Osteocyte (in vitro differentiated cells): ENCODE measurements at places on chromosomes 1 and 21. TPM values are rescaled to one million over a fixed set of nuclear protein-coding genes. Genes with fewer than 3 reads are reported as not detected.
A peak's percentile ranks its signal among the peaks of the same experiment; 100 is the strongest.

DNA sequence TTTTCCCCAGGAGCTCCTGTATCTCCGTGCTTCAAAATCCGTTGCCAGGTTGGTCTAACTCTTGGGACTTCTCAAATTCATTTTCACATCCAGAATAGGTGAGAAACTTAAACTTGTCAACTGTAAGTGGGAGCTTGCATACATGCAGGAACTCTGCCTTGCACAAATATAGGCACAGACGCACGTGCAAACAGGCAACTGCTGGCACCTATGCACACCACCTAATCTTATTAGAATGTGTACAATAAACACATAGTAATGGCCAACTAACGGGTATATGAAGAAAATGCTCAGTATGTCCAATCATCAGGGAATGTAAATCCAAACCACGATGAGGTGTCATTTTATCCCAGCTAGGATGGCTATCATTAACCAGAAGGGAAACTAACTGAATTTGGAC lies 22.6 kb upstream of the FCGR2A start:
- H3K4me3 ChIP-seq = no peak overlapping the region
- H3K27me3 ChIP-seq = peaks cover 6% of the 10 kb centered on the region
- DNase-seq = no peak
- no peaks in the 10 kb centered on the region for H3K4me1 ChIP-seq

GRCh38 chr1:9855186-9855585 lies 31.4 kb upstream of the CLSTN1 start:
- H3K36me3 ChIP-seq = peaks cover 15% of the 10 kb centered on the region
- DNase-seq = no peak
- peaks cover 30% of the 10 kb centered on the region for H3K4me1 ChIP-seq
- H3K27ac ChIP-seq = no peak overlapping the region
- no peaks in the 10 kb centered on the region for H3K27me3 ChIP-seq
- no peak overlapping the region for H3K4me3 ChIP-seq

- no peak overlapping the region for H3K4me3 ChIP-seq
- H3K36me3 ChIP-seq = no peaks in the 10 kb centered on the region
- no peaks in the 10 kb centered on the region for H3K4me1 ChIP-seq
- no peak for DNase-seq
These were observed 351.9 kb downstream of the S1PR1 start for GRCh38 chr1:101588677-101589076.

Gene CASQ2
- total RNA-seq = not detected in 2 replicates

- H3K4me1 ChIP-seq = peaks cover 15% of the 10 kb centered on the region
- H3K36me3 ChIP-seq = no peaks in the 10 kb centered on the region
- peaks cover 2% of the 10 kb centered on the region for H3K27me3 ChIP-seq
- H3K4me3 ChIP-seq = peak overlapping the region; percentile 38
- no peak for DNase-seq
- no peak overlapping the region for H3K27ac ChIP-seq
These were observed 2.7 kb downstream of the HUNK start for GRCh38 chr21:31875496-31876015.

GRCh38 chr1:214864896-214865688 lies 217.4 kb upstream of the KCNK2 start:
- no peak overlapping the region for H3K4me3 ChIP-seq
- peaks cover 11% of the 10 kb centered on the region for H3K4me1 ChIP-seq
- no peak for DNase-seq

GRCh38 chr1:228851618-228852017 lies 116.3 kb downstream of the RHOU start:
- H3K27me3 ChIP-seq = peaks cover 5% of the 10 kb centered on the region
- no peak overlapping the region for H3K27ac ChIP-seq
- H3K4me1 ChIP-seq = no peaks in the 10 kb centered on the region
- no peak for DNase-seq

DNA sequence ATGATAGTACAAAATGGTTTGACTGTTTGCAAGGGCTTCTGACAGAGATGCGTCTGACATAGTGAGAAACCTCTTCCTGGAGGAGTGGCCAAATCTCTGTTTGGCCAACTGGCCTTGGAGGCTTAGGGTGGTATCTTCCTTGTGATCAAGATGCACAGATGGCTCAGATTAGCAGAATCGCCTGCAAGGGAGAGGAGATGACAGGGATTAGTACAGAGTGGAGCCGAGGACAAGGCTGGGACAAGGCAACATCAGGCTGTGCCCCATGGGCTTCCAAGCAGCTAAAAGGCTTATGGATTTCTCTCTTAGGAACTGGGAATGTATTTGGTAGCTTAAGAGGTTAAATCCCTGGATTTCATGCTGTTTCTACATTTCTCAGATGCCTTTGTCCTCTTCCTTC lies 379.1 kb downstream of the SIPA1L2 start:
- H3K4me1 ChIP-seq = peaks cover 5% of the 10 kb centered on the region
- H3K27ac ChIP-seq = no peak overlapping the region

- H3K27ac ChIP-seq = no peak overlapping the region
- H3K4me3 ChIP-seq = no peak overlapping the region
- H3K27me3 ChIP-seq = no peaks in the 10 kb centered on the region
- no peaks in the 10 kb centered on the region for H3K36me3 ChIP-seq
These were observed 276.0 kb downstream of the ASTN1 start for GRCh38 chr1:176888471-176889032.

Gene AMY2A
- not detected in 2 replicates for total RNA-seq

DNA sequence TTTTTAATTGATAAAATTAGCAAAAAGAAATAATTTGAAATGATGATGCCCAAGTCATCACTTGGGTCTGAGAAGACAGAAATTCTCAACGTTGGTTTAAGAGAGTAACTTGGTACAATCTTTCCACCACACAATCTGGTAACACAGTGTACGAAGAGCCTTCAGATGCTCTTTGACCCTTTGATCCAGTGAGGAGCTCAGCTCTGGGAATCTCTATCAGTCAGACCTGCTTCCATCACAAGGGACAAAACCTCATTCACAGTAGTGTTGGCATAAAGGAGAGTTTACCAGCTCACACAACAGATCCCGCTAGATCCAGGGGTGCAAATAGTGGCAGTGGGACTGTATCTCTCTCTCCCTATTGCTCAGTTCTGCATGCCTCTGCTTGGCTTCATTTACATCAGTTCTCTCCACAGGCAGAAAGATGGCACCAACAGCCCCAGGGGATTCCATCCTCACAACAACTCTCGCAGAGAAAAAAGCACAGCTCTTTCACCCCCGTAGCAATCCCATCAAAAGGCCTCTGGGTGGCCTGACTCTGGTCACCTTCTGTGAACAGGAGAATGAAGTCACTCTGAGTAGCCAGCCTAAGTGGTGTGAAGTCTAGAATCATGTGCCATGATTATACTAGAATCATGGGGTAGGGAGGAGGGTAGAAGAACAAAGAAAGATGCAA lies 119.7 kb downstream of the ZNF281 start:
- H3K36me3 ChIP-seq = no peaks in the 10 kb centered on the region
- no peak overlapping the region for H3K4me3 ChIP-seq
- H3K27me3 ChIP-seq = peaks cover 4% of the 10 kb centered on the region
- peaks cover 2% of the 10 kb centered on the region for H3K4me1 ChIP-seq
- H3K27ac ChIP-seq = no peak overlapping the region
- no peak for DNase-seq

- DNase-seq = no peak
- no peaks in the 10 kb centered on the region for H3K27me3 ChIP-seq
- H3K4me3 ChIP-seq = no peak overlapping the region
- H3K27ac ChIP-seq = peak overlapping the region; percentile 39
- H3K36me3 ChIP-seq = peaks cover 38% of the 10 kb centered on the region
These were observed 97.7 kb downstream of the ATP5PO start for GRCh38 chr21:33817663-33818451.

DNA sequence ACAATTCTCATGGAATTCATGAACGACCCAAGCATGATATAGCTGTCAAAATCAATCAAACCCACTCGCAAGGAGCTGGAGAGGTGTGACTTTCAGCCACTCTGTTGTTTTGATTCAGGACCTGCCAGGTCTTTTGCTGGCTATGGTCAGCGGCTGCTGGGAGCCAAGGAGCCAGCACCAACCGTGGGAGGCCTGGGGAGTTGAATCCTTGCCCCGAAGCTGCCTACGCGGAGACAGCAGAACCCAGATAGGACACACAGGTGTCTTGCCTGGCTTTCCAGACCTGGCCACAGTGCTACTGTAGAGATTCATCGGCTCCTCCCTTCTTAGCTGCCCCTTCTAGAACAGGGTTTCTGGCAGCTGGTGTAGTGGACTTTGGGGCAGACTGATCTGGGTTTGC lies 42.7 kb downstream of the ZSCAN20 start:
- H3K4me3 ChIP-seq = no peak overlapping the region
- no peak for DNase-seq
- H3K27ac ChIP-seq = no peak overlapping the region
- no peaks in the 10 kb centered on the region for H3K36me3 ChIP-seq
- peaks cover 31% of the 10 kb centered on the region for H3K27me3 ChIP-seq
- H3K4me1 ChIP-seq = no peaks in the 10 kb centered on the region

Gene NEGR1
- total RNA-seq = 5.0 and 7.6 TPM in 2 replicates

Gene PFKFB2
- total RNA-seq = 15.8 TPM in 2 replicates

DNA sequence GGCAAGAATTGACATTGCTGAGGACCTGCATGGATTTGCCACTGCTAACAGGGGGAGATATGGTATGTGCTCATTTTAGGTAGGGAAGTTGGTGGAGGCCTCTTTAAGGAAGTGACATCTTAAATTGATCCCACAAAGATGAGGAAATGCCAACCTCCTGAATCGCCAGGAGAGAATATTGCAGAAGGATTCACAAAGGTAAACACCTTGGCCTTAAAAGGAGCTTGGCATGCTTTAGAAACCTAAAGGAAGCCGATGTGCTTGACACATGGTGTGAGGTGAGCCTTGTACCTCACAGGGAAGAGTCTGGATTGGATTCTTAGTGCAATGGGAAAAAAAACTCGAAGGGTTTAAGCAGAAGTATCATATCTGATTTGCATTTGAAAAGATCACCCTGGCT lies 470.5 kb upstream of the DAB1 start:
- no peak for DNase-seq
- no peaks in the 10 kb centered on the region for H3K36me3 ChIP-seq
- no peak overlapping the region for H3K27ac ChIP-seq
- H3K4me1 ChIP-seq = no peaks in the 10 kb centered on the region
- peaks cover 2% of the 10 kb centered on the region for H3K27me3 ChIP-seq
- no peak overlapping the region for H3K4me3 ChIP-seq

Gene C1orf87
- total RNA-seq = 0.94 and 1.0 TPM in 2 replicates

GRCh38 chr1:41773842-41774241 lies 144.9 kb downstream of the HIVEP3 start:
- peaks cover 12% of the 10 kb centered on the region for H3K4me1 ChIP-seq
- H3K4me3 ChIP-seq = no peak overlapping the region
- no peaks in the 10 kb centered on the region for H3K27me3 ChIP-seq
- no peak for DNase-seq
- H3K27ac ChIP-seq = no peak overlapping the region
- H3K36me3 ChIP-seq = no peaks in the 10 kb centered on the region

GRCh38 chr21:25956993-25957714 lies 213.4 kb downstream of the APP start:
- no peaks in the 10 kb centered on the region for H3K27me3 ChIP-seq
- peaks cover 7% of the 10 kb centered on the region for H3K4me1 ChIP-seq
- H3K27ac ChIP-seq = no peak overlapping the region
- no peak for DNase-seq

DNA sequence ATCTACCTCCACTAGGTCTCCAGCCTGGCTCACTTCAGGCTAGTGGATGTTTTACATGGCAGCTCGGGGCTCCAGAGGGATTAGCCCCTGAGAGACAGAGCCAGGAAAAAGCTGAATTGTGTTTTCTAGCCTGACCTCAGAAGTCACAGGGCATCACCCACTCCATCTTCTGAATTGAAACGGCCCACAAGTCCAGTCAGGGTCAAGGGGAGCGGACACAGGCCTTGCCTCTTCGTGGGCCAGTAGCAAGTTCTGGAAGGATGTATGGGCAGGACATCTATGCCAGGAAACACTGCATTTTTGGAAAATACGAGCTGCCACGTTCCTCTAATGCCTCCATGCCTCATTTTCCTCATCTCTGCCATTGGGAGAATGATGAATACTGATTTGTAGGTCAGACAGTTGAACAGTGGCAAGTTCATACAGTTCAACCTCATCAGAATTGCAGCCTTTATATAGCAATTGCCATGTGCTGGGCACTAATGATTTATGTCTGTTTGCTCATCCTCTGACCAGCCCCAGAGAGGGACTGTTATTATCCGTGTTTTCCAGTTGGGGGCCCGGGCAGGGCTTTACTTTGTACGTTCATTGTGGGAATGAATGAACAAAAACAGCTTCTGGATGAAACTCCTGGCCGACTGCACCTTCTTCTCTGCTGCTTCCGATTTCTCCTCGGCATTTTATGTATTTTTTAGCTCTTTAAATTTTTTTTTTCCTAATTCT lies 23.2 kb upstream of the PCBP3 start:
- no peak for DNase-seq
- H3K4me1 ChIP-seq = peaks cover 2% of the 10 kb centered on the region
- no peak overlapping the region for H3K4me3 ChIP-seq
- H3K27ac ChIP-seq = no peak overlapping the region
- H3K27me3 ChIP-seq = peaks cover 51% of the 10 kb centered on the region

GRCh38 chr1:44594871-44595735 lies 79.2 kb downstream of the TMEM53 start:
- peaks cover 22% of the 10 kb centered on the region for H3K27me3 ChIP-seq
- H3K27ac ChIP-seq = no peak overlapping the region
- no peaks in the 10 kb centered on the region for H3K36me3 ChIP-seq
- DNase-seq = peak; percentile 93
- H3K4me1 ChIP-seq = no peaks in the 10 kb centered on the region
- no peak overlapping the region for H3K4me3 ChIP-seq

Gene FCMR
- not detected in 2 replicates for total RNA-seq

DNA sequence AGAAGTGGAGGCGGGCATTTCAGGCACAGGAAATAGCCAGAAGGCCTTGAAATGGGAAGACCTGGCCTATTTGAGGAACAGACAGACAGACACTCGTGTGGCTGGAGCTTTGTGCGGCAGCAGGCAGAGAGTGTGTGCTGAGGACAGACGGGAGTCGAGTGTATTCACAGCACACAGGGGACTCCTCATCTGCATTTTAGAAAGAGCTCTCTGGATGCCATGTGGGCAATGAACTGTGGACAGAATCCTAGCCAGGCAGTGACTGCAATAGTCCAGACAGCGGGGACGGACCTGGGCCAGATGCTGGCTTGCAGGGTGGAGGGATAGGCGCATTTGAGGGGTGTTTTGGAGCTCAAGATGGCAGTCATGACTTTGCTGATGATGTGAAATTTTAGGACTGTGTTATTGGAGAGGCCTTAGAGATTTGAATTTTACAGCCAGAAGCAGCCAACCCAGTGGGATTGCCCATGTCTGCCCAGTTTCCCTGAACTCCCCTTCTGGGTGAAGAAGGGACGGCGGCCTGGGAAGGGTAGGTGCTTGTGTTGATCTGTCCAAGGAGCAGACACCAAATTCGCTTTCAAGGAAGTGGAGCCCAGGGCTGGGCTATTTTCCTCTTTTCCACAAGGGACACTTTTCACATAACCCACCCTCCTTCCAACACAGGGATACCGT lies 43.7 kb downstream of the CHAF1B start:
- no peaks in the 10 kb centered on the region for H3K36me3 ChIP-seq
- no peak overlapping the region for H3K4me3 ChIP-seq
- DNase-seq = no peak
- H3K27me3 ChIP-seq = no peaks in the 10 kb centered on the region
- H3K27ac ChIP-seq = peak overlapping the region; percentile 97

Gene S100A12
- not detected in 2 replicates for total RNA-seq

DNA sequence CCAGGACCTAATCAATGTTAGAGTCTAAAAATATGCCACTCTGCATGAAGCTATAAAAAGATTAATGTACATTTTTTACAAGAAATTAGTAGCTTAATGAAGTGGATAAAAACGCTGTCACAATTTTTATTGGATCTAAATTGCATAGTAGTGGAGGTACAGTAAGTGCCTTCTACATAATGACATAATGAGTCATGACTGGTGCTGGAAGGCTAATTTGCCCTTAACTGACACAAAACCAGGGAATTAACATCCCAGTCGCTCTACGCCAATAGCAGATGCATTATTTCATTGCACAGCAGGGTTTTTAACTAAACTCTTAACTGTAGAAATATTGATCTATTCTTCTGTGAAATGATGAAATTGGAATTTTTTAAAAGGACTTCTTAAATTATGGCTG lies 33.3 kb downstream of the RRAGC start:
- no peaks in the 10 kb centered on the region for H3K4me1 ChIP-seq
- peaks cover 60% of the 10 kb centered on the region for H3K27me3 ChIP-seq
